Left ventricle myocardium inferior (tissue), 1 donor: ENCODE measurements at places on chromosomes 5 and 9. TPM values are rescaled to one million over a fixed set of nuclear protein-coding genes. Genes with fewer than 3 reads are reported as not detected.
A peak's percentile ranks its signal among the peaks of the same experiment; 100 is the strongest.

DNA sequence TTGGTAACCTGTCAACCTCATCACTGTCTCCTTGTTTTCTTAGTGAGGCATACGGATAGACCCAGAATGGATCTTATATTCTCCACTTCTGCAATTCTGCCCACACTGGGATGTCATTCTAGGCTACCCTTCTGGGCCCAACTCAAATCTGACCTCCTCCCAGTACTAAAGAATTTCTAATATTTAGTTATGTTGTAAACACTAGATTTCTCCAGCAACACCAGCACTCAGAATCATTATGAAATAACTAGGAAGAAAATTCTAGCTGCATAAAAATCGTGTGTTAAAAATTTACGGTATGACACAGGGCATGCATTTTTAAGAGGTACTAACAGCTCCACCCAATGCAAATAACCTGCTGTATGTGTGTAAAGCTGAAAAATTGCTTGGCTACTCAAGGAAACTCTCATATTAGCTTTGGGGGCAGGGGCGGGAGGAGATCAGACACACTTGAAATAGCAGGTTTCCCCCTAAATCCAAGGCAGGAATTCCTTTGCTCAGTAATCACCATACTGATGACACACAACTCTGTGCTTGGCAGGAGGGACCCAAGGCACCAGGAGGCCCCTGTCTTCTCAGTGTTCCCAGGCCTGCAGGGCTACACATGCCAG is 27.3 kb downstream of the MACROH2A1 start:
- no peak for DNase-seq
- no peak overlapping the region for H3K27ac ChIP-seq
- H3K36me3 ChIP-seq: peaks cover 43% of the 10 kb centered on the region
- H3K4me1 ChIP-seq: peaks cover 63% of the 10 kb centered on the region
- no peaks in the 10 kb centered on the region for H3K27me3 ChIP-seq

DNA sequence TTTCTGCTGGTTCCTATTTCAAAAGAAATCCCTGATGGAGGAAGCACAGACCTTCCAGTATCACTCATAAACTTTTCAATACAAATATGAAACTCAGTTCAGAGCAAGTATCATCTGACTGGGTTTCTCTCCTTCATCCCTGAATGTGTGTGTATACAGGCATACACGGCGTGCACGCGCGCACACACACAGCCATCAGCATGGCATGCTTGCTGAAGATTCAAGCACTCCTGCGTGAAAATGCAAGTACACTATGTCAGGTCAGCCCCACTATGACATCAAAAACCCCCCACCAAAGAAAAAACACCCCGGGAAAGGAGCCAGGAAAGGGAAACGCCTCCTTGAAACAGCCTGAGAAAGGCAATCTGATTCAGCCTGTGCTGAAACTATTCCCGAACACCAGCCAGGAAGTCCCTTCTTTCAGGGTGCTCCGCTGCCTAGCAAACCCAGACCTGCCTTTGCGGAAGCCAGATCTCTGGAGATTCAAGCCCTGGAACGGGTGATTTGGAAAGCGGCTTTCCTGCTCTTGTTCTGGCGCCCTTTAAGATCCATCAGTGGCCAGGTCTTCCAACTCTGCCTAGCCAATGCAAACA is 831 bp downstream of the KLHL3 start:
- H3K27me3 ChIP-seq: no peaks in the 10 kb centered on the region
- peak overlapping the region; percentile 84 for H3K27ac ChIP-seq
- peak overlapping the region; percentile 68 for H3K4me3 ChIP-seq
- H3K36me3 ChIP-seq: no peaks in the 10 kb centered on the region
- peaks cover 74% of the 10 kb centered on the region for H3K4me1 ChIP-seq
- peak; percentile 32 for DNase-seq

The SHB gene
- 19.4 TPM for total RNA-seq

The STPG3 gene
- total RNA-seq: 0.58 TPM

The TAF11L6 gene
- total RNA-seq: not detected

GRCh38 chr5:122129306-122129705 is at the start of gene ZNF474:
TSS of gene ZNF474 (plus strand) at chr5:122129546. CDS start at chr5:122151991, 22,445 bp downstream.
- H3K4me3 ChIP-seq: no peak within 1 kb of the TSS
- peaks cover 4% of the 10 kb centered on the region for H3K4me1 ChIP-seq
- no peaks in the 10 kb centered on the region for H3K36me3 ChIP-seq
- no peak within 1 kb of the TSS for H3K27ac ChIP-seq
- DNase-seq: no peak
- H3K27me3 ChIP-seq: no peaks in the 10 kb centered on the region

The CLIC3 gene
- 1.6 TPM for total RNA-seq

DNA sequence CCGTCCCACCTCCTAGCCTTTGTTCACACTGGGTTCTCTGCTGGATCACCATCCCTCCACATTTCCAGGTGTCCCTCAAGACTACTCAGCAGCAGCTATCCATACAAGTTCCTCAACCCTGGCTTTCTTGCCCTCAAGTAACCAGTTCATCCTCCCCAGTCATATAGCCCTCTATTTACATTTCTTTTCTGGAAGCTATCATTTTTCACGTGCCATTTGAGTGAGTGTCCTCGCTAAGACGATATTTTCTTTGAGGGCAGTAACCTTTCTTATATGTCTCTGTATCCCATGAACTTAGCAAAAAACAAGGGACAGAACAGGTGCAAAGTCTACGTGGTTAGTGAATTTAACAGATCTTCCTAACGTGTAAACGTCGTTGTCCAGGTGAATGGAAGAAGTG is 29.6 kb upstream of the KCNMB1 start:
- H3K4me3 ChIP-seq: no peak overlapping the region
- peaks cover 7% of the 10 kb centered on the region for H3K4me1 ChIP-seq
- H3K36me3 ChIP-seq: no peaks in the 10 kb centered on the region
- no peak overlapping the region for H3K27ac ChIP-seq

- H3K4me3 ChIP-seq: no peak overlapping the region
- no peaks in the 10 kb centered on the region for H3K4me1 ChIP-seq
- H3K36me3 ChIP-seq: peaks cover 80% of the 10 kb centered on the region
- DNase-seq: no peak
- no peaks in the 10 kb centered on the region for H3K27me3 ChIP-seq
Observed at GRCh38 chr5:132759114-132760048, 12.2 kb downstream of the CCNI2 start.

The NIM1K gene
- total RNA-seq: 0.25 TPM

The DPYSL3 gene
- total RNA-seq: 20.7 TPM
